ENCODE measurements at places on chromosomes 1 and 21.

GRCh38 chr1:50981741-50982140, 11.7 kb downstream of the CDKN2C start:
- no peak for DNase-seq

- no peak for DNase-seq
These were observed 50.9 kb upstream of the WARS2 start for GRCh38 chr1:119191325-119191724.

DNA sequence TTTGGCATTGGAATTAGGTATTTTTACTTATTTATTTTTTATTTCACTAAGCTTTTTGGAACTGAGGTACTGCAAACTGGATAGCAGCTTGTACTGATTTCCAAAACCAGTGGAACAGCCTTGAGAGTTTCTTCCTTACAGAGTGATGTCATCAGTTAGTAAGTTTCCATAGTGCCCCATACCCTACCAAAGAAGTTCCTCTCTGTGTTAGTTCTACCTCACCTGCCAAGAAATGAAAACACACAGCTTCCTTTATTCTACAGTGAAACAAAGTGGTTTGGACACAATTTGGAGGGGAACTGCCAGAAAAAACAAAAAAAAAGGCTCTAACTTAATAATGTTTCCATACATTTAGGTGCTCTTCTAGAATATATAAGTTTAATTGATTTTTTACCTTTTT, 430.9 kb upstream of the ADGRL2 start:
- DNase-seq, result no peak

GRCh38 chr1:19140465-19140864, 69.6 kb downstream of the UBR4 start:
- no peak for DNase-seq

- no peak for DNase-seq
These were observed 20.6 kb downstream of the PTGFR start for GRCh38 chr1:78511334-78511733.

- DNase-seq, result no peak
These were observed 22.9 kb downstream of the RGL1 start for GRCh38 chr1:183827801-183828200.

GRCh38 chr1:232542633-232543593, 87.0 kb downstream of the SIPA1L2 start:
- no peak for DNase-seq

- no peak for DNase-seq
These were observed 5.4 kb downstream of the TP73 start for GRCh38 chr1:3657578-3658230.

DNA sequence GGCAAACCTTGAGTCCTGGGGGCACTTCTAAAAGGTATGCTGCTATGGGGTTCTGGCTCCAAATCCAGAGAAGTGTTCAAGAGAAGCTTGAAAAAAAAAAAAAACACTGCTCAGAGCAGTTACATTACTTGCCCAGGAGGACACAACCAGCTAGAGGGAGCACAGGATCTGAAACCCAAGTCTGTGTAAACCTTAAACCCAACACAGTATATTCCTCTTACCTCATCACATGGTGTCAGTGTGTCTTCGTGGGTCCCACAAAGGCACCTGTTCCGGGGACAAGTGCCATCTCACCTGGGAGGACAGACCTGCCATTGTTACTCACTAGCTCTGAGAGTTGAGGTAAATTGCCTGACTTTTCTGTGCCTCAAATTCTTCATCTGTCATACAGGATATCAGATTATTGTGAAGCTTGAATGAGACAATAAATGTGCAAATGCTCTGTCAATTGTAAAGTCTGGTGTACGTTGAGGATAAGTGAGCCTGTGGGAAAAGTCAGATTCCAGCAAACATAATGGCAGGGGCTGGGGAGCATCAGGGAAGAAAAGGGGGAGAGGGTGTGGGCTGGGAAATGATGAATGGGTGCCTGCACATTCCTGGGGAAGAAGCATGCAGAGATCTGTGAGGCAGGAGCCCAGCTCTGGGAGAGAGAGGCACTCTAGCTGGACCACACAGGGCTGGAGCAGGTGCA, 170.4 kb upstream of the ZC3H12A start:
- no peak for DNase-seq

GRCh38 chr1:22575532-22576149, 12.4 kb downstream of the EPHA8 start:
- DNase-seq, result no peak

- no peak for DNase-seq
These were observed 25.5 kb upstream of the SEC16B start for GRCh38 chr1:177995369-177995768.

DNA sequence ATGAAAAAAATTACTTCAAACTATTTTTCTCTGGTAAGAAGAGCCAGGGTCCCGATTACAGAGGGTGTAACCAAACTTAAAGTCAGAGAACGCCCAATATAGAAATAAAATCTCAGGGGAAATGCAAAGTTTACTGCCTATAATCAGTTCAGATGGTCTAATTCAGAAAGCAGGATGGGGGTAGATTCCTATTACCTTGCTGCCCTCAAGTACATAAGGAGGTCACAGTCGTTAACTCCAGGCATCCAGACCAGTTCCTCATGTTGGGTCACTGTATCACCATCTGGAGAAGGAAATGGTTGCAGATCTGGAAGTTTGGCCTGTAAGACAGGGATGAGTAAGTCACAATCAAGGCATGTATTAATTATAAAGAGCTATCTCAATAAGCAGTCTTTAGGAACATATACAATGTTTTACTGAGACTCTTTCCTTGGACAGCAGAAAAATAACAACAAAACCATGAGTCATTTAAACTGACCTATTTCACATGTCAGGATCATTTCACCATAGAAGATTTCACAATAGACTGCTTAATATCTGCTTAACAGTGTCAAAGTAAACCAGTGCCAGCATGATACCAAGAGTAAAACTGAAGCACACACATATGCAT, 179.4 kb downstream of the SLC45A1 start:
- no peak for DNase-seq

GRCh38 chr1:185695299-185695698, 38.9 kb upstream of the HMCN1 start:
- no peak for DNase-seq

- DNase-seq, result no peak
These were observed 101.4 kb upstream of the RGS1 start for GRCh38 chr1:192474080-192474683.

DNA sequence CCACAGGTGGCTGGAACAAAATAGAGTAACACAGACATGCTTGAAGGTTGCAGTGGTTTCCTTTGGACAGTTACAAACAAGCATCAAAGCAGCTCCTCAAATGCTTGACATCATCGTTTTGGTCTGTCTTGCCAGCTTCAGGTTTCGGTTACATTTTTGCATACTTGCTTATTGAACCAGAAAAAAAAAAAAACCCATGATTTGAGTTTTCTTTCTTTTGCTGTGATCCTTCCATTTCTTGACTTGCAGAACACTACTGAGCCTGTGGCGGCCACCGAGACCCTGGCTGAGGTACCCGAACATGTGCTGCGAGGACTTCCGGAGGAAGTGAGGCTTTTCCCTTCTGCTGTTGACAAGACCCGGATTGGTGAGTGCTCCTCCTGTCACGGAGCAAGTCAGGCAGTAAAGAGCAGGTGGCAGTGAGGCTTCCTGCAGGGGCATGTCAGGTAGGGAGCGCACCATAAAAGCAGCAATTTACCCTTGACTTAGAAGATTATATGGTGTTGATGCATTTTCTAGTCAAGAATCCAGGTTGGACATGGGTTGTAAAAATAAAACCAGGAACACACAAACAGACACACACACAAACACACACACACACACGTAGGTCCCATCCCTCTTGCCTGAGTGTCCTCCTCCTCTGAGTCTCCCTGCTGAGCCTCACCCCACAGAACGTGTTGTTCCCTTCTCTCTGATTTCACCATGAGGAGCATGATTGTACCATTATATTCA, 30.9 kb downstream of the PRDM2 start:
- DNase-seq, result peak; percentile 42

DNA sequence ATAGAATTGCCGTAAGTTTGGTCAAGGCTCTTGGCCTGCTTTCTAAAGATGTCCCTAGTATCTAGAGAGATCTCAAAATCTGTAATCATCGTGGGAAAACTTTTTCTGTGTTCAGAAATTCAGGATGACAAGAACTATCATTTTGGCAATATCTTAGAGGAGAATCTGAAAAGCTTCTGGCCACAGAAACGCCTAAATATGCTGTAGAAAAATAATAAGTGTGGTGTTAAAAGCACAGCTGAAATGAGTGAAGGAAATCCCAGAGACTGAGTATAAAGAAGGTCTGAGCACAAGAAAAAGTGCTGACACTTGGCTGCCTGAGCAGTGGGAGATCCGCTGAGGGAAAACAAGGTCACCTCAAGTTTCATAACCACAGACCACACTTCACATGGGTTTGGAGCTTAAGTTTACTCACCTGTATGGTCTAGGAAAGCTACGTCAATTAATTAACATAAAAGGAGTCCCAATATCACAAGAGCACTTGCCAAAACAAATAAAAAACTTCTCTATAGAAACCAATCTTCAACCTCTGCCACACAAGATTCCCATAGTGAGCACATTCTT, 235.2 kb upstream of the IRF2BP2 start:
- peak; percentile 14 for DNase-seq

- DNase-seq, result no peak
These were observed 39.1 kb downstream of the GPR3 start for GRCh38 chr1:27431601-27431940.

DNA sequence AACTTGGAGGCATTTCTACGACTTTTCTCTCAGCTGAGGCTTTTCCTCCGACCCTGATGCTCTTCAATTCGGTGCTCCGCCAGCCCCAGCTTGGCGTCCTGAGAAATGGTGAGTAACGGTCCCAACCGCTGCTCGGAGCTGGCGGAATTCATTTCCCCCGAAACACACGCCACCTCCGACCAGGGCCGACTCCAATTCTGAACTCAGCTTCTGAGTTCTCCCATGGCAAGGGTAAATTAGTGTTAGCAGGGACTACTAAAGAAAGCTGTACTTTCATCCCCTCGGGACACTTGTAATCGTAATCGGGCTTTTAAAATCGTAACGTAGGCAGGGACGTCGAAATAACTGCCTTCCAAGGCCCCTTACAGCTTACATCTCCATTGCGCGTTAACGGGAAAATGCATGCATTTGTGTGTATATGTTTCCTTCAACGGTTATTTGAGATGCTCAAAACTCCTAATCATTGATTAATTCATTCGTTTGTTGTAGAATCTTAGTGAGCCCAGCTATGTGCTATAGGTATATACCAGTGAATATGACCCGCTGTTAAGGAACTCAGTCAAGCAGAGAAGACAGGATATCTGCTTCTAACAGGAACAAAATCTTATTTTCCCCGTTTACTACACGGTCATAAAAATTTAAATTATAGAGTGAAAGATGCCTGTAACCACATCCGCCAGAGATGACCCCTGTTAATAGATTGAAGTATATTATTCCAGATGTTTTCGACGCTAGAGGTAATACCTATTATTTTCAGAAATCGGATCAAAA, 472 bp downstream of the DTL start:
- DNase-seq, result no peak

- DNase-seq, result peak; percentile 97
These were observed at the start of gene UBAP2L for GRCh38 chr1:154220071-154220969. UBAP2L (plus strand) TSS chr1:154220955; CDS start chr1:154225124, 4,169 bp downstream.

DNA sequence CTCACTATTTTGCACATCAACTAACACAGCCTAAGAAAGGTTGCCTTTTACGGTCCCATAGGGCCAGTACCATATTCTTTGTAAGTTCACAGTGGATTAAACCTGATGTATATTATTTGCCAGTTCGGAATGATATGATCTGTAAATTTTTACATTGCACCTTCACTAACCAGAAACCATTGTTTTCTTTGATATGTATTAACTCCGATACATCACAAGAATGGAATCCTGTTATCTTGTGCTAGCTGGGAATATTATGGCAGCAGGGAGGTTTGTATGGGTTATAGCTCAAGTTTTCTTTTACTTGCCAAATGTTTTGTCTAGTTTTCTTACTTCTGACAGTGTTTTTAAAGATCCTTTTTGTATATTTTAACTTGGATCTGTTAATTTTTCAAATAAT, 51.4 kb upstream of the S1PR1 start:
- DNase-seq, result no peak

DNA sequence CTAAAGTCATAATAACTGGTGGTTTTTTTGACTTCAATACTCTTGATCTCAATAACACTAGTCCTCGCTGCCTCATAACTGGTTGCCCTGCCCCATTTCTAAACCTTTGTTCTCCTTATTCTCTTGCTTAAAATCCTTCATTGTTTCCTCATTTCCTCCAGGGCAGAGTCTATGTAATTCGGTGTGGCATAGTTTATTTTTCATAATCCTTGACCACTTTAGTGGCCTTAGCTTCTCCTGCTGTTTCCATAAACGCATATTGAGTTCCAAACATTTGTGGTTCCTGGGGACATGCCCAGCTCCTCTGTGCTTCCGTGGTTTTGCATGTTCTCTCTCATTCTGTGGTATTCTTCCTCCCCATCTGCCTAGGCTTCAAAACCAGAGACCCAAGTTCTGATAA, 19.0 kb upstream of the TLCD4 start:
- no peak for DNase-seq

DNA sequence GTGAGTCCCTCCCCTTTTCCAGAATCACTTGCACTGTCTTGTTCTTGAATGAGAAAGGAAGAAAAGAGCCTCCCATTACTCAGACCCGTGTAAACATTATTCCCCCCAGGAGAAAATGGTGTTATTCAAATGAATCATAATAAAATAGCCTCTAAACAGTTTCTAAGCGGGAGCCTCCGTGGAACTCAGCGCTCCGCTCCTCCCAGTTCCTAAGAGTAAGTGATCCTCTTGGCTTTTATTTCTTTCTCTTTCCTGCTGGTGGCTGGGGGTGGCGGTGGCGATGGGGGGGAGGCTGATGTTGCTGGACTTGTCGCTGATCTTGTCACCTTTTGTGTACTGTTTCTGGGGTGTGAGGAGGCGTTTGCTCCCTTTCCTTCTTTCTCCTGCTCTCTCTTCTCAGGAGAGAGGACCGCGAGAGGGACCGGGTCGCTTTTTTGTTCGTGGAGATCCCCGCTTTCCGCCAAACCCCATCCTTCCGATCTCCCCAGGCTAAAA, 781 bp downstream of the PROX1 start:
- no peak for DNase-seq

GRCh38 chr1:66223681-66224080, 310.3 kb upstream of the SGIP1 start:
- DNase-seq, result no peak

- DNase-seq, result no peak
These were observed 181.3 kb downstream of the ATP6V1G3 start for GRCh38 chr1:198359024-198359653.

- no peak for DNase-seq
These were observed 476.7 kb upstream of the CAMK1G start for GRCh38 chr1:209106861-209107260.

- no peak for DNase-seq
These were observed 10.1 kb downstream of the PTGFRN start for GRCh38 chr1:116919802-116920201.

- DNase-seq, result no peak
These were observed 70.9 kb downstream of the APP start for GRCh38 chr21:26099610-26100219.

DNA sequence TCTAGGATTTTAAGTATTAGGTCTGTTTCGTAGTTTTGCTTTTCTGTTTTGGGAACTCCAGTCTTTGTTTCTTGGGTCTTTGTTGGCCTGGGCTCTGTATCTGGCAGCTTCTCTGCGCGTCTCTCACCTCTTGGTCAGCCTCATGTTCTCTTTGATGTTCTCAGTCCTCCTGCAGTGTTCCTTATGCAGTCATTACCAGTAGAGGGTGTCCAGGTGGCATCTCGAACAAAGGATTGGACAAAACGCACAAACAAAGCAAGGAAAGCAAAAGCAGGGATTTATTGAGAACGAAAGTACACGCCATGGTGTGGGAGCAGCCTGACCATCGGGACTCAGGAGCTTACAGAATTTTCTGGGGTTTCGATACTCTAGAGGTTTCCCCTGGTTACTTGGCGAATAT, 133.7 kb upstream of the COL6A1 start:
- DNase-seq, result no peak

- DNase-seq, result no peak
These were observed 13.6 kb downstream of the THAP3 start for GRCh38 chr1:6638226-6638625.

Data from stimulated activated CD8-positive, alpha-beta memory T cell treated with anti-CD3 and anti-CD28 coated beads, Interleukin-4, amount 100 ng/mL, for 1 hour (primary cell).